GM04504 (cell line): ENCODE measurements at places on chromosomes 16 and 17.

DNA sequence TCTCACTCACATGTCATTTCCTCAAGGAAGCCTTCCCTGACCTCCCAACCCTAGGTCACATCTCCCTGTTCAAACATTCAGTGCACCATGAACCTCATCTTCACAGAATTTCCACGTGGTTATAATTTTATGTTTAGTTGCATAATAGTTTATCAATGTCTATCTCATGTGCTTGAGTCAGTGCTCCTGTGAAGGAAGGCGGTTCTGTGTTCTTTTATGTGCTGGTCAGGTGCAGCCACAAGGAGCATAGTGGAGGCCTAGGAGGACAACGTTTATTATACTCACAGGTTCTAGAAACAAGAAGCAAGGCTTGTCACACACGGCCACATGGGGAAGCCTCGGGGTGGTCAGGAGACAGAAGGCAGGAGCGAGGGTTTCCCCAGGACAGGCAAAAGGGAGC is 34.5 kb upstream of the SCNN1B start:
- no peak for DNase-seq

DNA sequence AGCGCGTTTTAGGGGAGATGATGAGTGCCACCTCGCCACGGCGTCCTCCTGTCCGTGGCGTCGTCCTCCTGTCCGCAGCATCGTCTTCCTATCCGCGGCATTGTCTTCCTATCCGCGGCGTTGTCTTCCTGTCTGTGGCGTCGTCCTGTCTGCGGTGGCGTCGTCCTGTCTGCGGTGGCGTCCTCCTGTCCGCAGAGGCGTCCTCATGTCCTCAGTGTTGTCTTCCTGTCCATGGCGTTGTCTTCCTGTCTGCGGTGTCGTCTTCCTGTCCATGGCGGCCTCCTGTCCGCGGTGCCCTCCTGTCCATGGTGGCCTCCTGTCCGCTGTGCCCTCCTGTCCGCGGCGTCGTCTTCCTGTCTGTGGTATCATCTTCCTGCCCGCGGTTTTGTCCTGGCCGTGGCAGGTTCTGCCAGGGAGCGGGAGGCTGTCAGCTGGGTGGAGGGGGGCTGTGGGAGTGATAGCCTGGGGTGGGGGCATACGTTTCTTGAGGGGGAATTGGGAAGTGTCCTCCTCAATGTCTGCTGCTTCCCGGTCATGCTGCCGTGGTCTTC is 30.9 kb downstream of the TBCD start:
- no peak for DNase-seq

DNA sequence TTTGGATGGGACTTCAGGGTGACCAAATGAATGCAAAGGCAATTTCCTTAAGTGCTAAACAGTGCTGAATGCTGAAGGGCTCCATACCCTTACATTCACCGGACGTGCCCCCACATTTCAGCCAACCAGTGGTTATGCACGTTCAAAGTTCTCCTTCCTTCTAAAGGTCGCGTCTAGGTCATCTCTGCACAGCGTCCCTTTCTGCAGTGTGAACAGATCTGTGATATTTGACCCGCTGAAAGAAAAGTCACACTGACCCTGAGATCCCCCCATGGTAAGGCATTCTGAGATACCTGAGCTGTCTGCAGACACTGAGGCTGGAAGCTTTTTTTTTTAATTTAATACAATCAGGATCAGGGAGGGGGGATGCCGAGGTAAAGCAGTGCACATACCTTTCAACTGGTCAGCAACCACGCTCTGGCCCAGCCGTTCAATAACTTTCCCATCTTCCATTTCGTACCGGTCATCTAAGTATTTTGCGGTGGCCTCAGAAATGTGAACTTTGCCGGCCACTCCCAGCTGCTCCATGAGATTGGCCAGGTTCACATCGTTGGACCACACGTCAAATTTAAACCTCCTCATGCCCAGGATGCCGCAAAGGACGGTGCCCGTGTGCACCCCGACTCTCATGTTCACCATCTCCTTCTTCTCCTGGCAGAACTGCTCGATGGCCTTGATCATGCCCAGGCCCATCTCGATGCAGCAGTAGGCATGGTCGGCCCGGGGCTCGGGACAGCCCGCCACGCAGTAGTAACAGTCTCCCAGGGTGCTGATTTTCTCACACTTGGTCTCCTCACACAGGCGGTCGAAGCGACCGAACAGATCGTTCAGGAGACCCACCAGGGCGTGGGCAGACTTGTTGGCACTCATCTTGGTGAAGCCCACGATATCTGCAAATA is 2.6 kb downstream of the ADCY9 start:
- no peak for DNase-seq

DNA sequence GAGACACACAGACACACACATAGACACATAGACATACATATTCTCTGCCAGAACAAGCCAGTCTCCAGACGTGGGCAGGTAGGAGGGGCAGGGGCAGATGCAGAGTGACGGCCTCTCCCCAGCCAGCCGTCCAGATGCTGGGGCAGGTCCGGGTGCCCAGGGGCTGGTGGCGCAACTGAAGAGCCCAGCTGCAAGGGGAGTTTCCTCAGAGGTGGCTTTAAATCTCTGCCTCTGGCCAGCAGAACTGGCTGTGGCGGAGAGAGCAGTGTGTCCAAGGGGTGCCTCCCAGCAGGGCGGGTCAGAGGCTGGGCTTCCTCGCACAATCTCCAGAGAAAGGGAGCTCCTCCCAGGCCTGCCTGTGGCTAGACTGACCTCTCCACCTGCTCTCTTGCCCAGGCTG is 9.4 kb upstream of the GCGR start:
- DNase-seq, result no peak

- no peak for DNase-seq
Measured at GRCh38 chr17:40540448-40540847, 24.8 kb downstream of the CCR7 start.

DNA sequence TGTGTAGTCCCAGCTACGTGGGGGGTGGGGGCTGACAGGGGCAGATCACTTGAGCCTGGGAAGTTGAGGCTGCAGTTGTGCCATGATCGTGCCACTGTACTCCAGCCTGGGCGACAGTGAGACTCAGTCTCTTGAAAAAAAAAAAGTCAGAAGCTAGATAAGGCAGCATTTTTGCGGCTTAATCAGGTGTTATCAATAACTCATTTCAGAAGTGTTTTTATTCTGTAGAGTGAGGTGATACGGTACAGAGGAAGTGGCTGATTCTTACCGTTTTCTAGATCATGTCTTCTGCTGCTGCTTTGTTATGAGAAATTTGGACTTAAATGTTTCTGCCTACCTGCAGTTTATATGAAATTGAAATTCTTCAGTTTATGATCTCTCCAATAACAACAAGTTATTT is 18.6 kb downstream of the ZC3H18 start:
- DNase-seq, result no peak

DNA sequence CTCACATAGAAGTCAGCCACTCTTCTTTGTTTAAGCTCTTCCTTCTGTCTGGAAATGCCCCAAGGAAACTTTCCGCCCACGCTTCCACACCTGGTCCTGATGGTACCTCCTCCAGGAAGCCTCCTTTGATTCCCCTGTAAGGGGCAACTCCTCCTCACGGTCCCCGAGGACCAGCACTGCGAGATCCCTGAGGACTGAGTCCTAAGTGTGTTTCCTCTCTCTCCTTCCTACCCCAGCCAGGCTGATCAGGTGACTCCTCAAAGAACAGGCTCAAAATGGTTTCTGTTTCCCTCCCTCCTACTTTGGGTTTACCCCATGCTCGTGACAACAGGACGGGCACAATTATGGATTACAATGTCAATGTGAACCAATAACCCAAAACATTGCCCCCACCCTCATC is 63.0 kb upstream of the MED9 start:
- no peak for DNase-seq

DNA sequence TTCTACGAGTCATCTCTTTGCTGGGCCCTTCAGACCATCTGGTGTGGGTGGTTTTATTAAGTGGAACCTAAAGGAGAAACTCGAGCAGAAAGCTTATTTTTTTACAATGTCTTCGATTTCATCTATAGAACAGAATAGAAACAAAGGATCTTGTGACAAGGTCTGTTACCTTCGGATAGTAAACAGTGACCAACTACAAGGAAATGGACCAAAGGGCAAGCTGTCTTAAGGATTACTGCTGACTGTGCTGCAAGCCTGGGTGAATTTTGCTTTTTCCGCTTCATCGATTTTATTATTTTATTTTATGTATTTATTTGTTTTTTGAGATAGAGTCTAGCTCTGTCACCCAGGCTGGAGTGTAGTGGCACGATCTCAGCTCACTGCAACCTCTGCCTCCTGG is 348.9 kb upstream of the ERCC4 start:
- no peak for DNase-seq

DNA sequence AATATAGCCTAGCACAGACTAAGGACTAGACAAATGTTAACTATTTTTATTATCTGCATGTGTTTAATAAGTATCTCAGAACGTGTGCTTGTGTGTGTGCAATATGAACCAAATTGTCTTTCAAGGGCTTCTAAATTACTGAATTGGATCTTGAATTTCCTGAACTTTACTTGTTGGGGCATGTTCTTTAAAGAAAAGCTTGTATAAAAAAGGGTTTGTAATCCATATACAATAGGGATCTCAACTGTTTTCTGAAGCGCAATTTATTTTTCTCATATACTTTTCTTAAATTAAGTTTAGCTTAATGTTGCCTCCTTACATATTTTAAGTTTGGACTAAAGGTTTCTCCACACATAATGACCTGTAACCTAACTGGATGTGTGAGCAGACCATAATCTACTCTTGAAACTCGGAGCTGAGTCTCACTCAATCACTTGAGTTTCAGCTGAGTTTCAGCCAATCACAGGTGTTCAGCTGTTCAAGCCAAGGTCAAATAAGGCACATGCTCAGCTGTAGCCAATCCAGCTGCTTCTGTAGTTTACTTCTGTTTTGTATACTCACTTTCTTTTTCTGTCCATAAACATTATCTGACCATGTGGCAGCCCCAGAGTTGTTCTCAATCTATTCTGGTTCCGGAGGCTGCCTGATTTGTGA is 72.3 kb downstream of the CDK5R1 start:
- DNase-seq, result no peak

GRCh38 chr16:4344983-4345835 is 5.9 kb downstream of the PAM16 start:
- no peak for DNase-seq

DNA sequence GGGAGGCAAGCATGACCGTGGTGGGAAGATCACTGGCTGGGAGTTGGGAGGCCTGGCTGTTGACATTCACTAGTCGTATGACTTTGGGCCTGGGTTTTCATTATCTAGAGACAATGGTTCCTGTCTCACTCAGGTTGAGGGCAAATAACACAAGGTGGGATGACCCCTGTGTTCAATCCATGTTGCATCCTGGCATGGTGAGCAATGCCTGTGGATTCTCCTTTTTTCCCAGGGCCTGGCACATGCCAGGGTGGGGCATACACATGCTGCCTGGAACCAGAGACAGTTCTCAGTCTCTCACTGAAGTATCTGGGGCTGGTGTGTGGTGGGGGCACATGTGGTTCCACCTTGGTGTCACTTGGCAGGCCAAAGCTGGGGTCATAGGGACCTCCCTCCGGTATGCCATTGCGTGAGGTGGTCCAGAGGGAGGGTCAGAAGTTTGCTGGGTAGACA is 5.4 kb downstream of the THRA start:
- no peak for DNase-seq

- DNase-seq, result no peak
Measured at GRCh38 chr16:47156680-47157215, 13.0 kb upstream of the NETO2 start.

- DNase-seq, result peak; percentile 71
Measured at GRCh38 chr17:28335959-28336871, 654 bp downstream of the TNFAIP1 start.

DNA sequence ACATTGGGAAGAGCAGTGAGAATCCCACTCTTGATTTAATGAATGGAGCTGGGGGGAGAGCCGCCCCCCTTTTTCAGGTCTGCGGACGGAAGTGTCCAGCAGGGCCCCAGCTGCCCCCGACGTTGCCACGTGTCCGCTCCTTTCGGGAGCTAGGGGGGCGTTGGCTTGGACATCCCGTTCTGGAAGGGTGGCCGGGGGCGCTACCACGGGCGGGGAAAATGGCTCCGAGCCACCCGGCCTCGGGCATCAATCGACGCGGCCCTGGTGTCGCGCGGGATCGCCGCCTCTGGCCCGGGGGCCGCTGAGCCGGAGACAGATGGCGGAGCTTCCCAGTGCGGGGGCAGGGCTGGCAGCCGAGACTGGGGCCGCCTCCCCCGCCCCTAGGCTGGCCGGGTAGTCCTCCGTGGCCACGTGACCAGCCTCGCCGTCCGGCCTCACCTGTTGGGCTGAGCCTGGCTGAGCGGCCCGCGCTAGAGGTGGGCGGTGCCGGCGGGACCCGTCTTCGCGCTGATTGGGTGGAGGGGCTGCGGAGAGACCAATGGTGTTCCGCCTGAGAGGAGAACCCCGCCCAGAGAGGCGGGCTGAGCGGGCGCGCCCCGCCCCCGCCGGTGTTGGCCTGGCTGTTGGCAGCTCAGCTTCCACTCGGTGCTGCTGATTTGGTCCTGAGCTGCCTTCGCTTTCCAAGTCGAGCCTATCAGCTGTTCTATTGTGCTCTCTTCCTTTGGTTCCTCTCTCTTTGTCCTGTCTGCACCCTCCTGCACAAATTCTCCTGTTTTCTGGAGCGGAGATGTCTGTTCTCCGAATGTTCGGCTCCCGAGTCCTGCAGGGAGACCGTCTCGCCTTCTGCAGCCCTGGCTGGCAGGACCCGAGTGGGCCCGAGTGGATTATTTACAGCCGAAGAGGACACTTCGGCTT is 8.3 kb downstream of the HS3ST3B1 start:
- no peak for DNase-seq

DNA sequence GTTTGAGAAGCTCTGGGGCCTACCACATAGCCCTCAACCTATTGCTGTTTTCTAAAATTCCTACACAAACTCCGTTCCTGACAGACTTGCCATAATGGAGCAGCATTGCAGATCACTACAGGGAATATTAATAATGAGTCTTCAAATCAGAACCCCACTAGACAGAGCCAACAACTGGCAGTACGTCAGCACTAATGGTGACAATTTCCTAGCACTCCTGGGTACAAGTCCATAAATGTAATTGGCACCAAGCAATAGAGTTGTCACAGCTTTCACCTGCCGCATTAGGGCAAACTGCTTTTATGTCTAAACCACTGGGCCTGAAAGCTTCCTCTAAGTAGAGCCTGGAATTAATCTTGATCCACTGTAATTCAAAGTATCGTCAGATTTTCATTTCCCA is 25.5 kb upstream of the ABAT start:
- DNase-seq, result no peak
